ENCODE measurements at places on chromosomes 4 and X. TPM values are rescaled to one million over a fixed set of nuclear protein-coding genes. Genes with fewer than 3 reads are reported as not detected.

WWC2 gene
- total RNA-seq = 15.1 TPM

FAM114A1 gene
- total RNA-seq = 57.4 TPM

GABRE gene
- total RNA-seq = 41.8 TPM

SRPX gene
- 39.7 TPM for total RNA-seq

FMR1NB gene
- not detected for total RNA-seq

COX7B2 gene
- total RNA-seq = not detected

C4orf51 gene
- total RNA-seq = not detected

GAGE1 gene
- not detected for total RNA-seq

HTR2C gene
- not detected for total RNA-seq

UGT2B10 gene
- total RNA-seq = 0.52 TPM

CLDN34 gene
- total RNA-seq = not detected
